ENCODE measurements at places on chromosomes 6 and 20.
A peak's percentile ranks its signal among the peaks of the same experiment; 100 is the strongest.

GRCh38 chr6:167512696-167513375 is 187.9 kb downstream of the TTLL2 start:
- DNase-seq, result no peak

GRCh38 chr6:16358531-16359138 is 120.2 kb downstream of the GMPR start:
- peak; percentile 71 for DNase-seq

- peak; percentile 86 for DNase-seq
Measured at GRCh38 chr6:13487122-13488014, at the start of gene GFOD1. TSS of gene GFOD1 (minus strand) at chr6:13487600. CDS start at chr6:13486890, 710 bp downstream.

GRCh38 chr6:16964553-16965499 is 137.0 kb upstream of the STMND1 start:
- DNase-seq, result peak; percentile 78

DNA sequence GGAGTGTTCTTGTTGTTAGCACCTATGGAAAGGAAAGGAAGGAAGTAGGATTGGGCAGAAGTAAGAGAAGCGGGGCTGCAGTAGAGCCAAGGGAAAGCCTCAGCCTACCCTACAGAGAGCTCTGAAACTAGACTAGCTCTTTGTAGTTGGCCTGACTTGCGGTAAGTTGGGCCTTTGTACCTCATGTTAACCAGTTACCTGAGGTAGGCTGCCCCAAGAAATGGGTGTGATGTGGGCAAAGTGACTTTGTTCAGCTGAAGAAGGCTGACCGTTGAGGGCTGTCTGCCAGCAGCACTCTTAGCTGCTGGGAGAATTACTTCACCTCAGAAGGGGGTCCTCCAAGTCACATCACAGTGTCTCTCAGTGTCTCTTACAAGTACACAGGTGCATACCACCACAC is 54.9 kb upstream of the FAM184A start:
- DNase-seq, result no peak
